Dermis microvascular lymphatic vessel endothelial cell (primary cell): ENCODE measurements at places on chromosomes 2 and 18. TPM values are rescaled to one million over a fixed set of nuclear protein-coding genes. Genes with fewer than 3 reads are reported as not detected.

- no peak for DNase-seq
Measured at GRCh38 chr2:27290549-27290948, 8.3 kb downstream of the TRIM54 start.

GRCh38 chr2:155703917-155704316 lies 628.6 kb downstream of the NR4A2 start:
- no peak for DNase-seq

DNA sequence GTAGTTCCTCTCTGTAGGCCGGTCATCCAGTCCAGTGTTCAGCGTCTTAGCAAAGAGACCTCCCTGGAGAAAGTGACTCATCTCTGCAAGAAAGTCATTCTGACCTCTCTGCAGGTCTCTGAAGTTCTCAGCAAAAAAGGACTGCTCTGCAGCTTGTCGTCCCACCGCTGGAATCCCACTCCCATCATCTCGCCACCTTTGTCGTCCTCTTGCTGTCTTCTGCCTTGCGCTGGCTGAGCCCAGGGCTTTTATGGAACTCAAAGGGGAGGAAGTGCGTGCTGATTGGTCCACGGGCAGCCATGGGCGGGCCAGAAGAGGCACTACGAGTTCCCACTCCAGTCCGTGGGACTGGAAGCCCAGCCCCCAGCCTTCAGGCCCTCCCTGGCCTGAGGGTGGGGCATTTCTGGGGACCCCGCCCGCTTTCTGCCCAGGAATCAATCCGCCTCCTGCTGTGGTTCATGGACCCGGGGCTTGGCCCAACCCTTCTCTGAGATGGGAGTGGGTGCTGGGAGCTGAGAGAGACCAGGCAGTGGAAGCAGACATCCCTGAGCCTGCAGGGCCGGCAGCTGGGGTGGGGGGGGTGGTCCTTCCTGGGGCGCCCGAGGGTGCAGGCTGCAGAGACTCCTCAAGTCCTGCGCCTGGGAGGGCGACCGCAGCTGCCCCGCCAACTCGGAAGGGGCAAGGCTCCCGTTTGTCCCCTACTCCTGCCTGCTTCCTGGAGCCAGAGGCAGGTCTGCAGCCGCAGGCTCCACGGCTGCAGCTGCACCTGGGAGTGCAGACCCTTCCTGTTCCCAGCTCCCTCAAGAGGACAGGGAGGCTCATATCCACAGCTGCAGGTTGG lies 660.7 kb upstream of the RAB6C start:
- no peak for DNase-seq

DNA sequence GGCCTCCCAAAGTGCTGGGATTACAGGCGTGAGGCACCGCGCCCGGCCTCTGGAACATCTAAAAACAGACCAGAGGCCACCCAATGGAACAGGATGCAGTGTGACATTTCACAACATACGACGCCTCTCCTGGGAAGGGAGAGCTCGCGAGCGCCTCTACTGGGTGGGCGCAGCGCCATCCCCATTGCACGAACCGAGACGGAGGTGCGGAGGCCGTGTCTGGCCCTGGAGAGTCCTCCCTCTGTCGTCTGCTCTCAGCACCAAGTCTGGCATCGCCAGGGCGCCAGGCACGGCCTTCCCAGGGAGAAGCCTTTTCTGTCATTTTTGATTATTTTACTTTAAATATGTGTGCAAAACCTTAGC lies 9.4 kb upstream of the GBX2 start:
- no peak for DNase-seq

GRCh38 chr2:195505701-195506100 lies 151.3 kb upstream of the SLC39A10 start:
- no peak for DNase-seq

CRYGC gene
- total RNA-seq = not detected in 2 replicates

UGT1A1 gene
- total RNA-seq = not detected in 2 replicates

ANTXR1 gene
- under 0.01 TPM in 2 replicates for total RNA-seq

ALPI gene
- total RNA-seq = not detected in 2 replicates
